Endothelial cell of umbilical vein (primary cell): ENCODE measurements at places on chromosomes 2 and 18.

- no peak for DNase-seq
Measured at GRCh38 chr2:167834707-167835106, 412.7 kb downstream of the STK39 start.

DNA sequence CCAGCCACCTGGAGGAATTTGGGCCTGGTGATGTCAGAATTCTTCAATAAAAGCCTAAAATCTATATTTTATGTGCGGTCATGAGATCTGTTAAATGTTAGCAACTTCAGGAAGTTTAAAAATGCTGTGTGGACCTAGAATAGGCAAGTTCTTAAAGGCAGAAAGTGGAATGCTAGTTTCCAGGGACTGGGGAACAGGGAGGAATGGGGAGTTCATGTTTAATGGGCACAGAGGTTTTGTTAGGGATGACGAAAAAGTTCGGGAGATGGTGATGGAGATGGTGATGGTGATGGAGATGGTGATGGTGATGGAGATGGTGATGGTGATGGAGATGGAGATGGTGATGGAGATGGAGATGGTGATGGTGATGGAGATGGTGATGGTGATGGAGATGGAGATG is 9.2 kb downstream of the TYMS start:
- no peak for DNase-seq

DNA sequence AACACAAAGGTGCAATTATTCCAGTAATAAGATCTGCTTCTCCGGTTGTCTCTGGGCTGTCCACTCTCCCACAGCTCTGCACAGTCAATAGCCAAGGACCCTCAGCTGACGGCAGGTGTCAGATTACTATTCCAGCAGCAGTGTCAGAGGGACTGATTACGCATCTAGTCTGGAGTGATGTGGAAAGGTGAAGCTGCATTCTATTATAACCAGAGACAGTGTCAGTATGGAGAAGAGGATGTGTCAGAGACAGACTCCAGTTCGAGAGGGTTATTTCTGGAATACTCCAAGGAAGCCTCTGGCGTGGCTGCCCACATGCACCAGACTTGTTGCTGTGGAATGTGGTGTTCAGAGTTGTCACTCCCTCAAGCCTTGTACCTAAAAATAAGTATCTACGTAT is 163.6 kb upstream of the TMEM200C start:
- DNase-seq, result no peak

GRCh38 chr2:239259603-239260298 is 141.1 kb downstream of the HDAC4 start:
- DNase-seq, result no peak

DNA sequence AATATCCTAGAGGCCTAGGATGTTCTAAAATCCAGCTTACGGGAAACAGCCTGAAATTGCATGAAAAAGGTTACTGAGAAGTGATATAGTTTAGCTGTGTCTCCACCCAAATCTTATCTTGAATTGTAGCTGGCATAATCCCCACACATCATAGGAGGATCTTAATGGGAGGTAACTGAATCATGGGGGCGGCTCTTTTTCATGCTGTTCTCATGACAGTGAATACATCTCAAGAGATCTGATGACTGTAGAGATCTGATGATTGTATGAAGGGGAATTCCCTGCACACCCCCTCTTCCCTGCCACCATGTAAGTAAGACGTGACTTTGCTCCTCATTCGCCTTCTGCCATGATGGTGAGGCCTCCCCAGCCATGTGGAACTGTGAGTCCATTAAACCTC is 385.6 kb upstream of the ID2 start:
- no peak for DNase-seq

GRCh38 chr2:194253528-194254259 is 1403.3 kb upstream of the SLC39A10 start:
- DNase-seq, result no peak

DNA sequence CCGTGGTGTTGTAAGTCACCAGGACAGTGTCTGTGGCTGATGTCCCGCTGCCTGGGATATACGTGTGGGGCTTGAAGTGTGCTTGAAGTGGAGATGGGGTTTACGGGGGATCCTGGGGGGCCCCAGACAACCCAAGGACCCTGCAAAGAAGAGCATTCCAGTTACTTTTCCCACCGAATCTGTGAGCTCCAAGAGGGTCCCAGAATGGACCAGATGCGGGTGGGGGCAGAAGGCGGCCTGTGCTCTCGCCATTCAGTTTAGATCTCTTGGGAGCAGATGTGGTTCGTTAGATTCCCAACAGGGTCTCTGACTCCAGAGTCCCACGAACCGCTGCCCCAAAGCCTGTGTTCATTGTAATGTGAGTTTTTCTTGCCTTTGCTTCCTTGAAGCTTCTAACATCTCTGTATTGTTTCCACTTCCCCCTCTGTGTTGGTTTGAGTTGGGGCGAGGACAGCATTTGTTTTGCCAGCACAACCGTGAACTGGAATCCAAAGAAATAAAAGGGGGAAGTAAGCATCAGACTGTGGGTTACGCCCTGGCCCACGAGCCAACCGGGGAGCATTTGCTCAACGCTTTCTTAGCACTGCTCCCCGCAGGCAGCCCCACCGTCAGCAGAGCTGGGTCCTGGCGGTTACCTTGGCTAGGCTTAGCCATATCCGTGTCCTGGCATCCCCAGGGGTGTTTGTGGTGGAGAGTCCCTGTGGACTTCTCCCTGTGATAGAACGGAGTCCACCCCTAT is 92.1 kb downstream of the SH3BP4 start:
- no peak for DNase-seq

DNA sequence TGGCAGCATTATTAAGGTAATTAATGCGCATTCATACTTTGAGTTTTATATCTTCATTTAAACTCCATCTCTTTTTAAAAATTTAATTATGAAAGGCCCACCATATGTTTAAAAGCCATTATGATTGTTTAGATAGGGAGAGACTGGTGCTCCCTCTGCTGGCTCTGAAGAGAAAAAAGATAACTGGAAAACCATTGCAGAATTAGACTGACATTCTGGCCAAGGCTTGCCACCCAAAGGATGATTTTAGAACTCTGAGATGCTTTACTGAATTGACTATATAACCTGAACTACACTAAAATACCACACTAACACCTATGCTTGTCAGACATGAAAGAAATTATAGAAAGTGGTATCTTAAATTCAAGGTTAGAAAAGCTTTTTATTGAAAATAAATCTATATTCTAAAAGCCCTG is 127.6 kb upstream of the SPOPL start:
- peak; percentile 57 for DNase-seq

DNA sequence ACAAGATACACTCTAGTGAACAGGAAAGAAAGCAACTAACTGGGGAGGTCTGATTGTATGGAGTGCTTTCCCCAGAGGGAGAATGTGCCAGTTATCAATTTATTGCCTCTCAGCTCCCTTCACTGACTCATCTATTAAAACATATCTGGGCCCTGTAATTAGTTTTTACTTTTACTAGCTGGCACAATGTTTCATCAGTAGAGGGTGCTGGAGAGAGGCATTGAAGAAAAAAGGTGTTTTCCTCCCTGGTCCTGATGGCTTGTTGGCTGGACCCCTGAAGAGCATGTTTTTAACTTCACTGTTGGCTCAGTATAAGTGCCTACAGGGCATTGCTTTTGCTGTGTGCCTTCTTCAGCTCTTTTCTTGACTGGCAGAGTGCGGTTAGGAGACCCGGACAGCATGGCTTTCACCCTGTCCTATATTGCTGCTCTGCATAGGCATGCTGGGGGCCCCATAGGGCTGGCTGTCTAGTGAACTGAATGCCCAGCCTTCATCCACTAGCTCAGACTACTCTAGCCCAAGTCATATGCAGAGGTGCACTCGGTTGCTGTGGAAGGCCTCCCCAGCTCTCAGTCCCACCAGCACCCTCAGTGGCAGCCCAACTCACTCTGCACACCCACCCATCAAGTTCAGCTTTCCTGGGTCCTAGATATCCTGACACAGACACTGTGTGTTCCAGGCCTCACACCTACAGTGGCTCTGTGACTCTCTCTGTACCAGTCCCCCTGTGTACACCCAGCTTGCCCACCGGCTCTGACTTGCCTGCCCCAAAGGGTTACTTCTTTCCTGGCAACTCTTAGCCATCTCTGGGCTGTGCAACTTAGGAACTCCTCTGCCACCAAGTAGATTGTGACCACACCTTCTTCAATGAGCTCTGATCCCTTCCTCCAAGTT is 62.3 kb upstream of the ACYP2 start:
- no peak for DNase-seq

- no peak for DNase-seq
Measured at GRCh38 chr2:127597046-127597983, 48.6 kb upstream of the GPR17 start.

DNA sequence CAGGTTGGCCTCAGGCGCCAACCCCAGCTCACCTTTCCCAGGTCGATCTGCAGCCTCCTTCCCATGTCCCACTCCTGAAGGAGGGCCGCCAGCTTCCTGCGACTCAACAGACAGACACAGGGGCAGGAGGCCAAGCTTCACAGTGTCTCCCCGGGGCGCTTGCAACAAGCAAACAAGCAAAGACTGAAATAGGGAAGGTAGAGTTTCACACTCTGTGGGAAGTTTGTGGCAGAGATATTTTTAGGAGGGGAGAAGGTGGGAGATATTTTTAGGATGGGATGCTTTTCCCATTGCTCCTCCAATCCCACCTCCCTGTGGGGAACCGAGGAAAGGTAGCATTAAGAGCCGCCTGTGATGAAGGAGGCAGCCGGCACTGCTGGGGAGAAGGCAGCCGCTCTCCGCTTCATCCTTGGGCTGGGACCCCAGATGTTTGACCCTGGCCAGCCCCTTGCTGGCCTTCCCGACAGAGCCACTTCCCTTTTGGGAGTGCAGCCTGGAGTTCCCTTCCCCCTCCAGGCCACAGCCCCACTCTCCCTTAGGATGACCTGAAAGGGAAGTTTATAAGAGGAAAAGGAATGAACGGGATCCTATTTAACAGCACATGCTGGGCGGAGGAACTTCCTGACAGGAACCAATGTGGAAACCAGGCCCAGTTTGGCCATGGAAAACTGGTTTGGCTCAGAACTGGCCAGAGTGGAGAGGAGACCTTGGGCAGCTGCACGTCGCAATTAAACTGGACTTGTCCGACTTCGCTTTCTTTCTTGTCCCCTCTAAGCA is 142.2 kb upstream of the SMAD2 start:
- DNase-seq, result no peak

GRCh38 chr2:237765875-237766274 is 32.7 kb upstream of the RBM44 start:
- no peak for DNase-seq

- DNase-seq, result no peak
Measured at GRCh38 chr2:128092656-128093055, 1.7 kb downstream of the UGGT1 start.

- DNase-seq, result peak; percentile 20
Measured at GRCh38 chr2:30862054-30862651, 54.9 kb upstream of the CAPN13 start.

DNA sequence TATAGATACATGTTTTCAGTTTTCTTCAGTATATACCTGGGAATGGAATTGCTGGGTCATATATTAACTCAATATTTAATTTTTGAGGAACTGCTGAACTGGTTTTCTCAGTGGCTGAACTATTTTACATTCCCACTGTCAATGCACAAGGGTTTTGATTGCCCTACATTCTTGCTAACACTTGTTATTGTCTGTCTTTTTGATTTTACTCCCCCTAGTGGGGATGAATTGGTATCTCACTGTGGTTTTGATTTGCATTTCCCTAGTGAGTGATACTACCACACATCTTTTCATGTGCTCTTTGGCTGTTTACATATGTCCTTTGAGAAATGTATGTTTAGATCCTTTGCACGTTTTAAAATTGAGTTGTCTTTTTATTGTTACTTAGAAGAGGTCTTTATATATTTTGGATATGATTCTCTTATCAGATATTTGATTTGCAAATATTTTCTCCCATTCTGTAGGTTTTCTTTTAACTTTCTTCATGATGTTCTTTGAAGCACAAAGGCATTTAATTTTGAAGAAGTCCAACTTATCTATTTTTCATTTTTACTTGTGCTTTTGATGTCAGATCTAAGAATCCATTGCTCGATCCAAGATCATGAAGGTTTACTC is 36.2 kb downstream of the ASB1 start:
- peak; percentile 63 for DNase-seq

- no peak for DNase-seq
Measured at GRCh38 chr2:236932831-236933361, 152.8 kb upstream of the COPS8 start.

DNA sequence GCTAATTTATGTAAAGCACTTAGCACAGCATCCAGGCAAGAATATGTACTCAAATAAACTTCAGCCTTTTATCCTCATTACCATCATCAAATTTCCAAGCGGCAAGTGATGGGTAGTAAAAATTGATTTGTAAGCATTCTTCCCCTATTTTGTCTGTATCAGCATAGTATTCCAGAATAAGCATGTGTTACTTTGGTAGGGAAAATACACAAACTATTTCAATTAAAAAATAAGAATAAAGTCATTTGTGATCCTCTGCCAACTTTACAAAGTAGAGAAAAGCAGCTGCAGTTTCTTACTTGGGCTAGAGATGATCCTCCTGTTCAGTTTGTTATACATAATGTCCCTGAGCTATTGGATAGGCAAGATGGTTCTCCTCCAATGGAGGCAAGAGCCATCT is 493.2 kb downstream of the ZEB2 start:
- no peak for DNase-seq

GRCh38 chr18:37636831-37637477 is 71.4 kb upstream of the CELF4 start:
- no peak for DNase-seq

DNA sequence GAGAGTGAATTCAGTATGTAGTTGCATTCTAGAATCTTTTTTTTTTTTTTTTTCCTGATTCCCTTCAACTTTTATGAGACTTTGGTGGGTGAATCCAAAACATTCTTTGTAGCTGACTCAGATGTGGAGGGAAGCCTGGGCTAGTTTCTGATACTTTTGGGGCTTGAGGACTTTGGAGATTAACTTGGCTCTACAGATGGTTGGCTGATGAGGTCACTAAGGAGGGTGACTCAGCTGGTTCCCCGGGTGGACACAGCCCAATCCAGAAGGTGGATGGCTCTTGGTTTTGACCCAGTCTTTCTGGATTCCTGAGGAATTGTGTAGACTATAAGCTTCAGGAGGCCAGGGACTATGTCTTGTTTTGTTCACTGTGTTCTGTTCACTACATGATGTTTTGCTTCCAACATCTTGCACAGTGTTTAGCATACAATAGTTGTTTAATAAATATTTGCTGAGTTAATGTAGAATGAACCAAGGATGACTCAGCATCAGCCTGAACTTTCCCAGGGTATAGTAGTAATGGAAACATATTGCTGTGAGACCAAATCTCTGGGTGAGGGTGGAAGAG is 30.5 kb downstream of the LAMA3 start:
- DNase-seq, result peak; percentile 88

- DNase-seq, result peak; percentile 87
Measured at GRCh38 chr2:98412751-98413458, 31.8 kb upstream of the INPP4A start.

DNA sequence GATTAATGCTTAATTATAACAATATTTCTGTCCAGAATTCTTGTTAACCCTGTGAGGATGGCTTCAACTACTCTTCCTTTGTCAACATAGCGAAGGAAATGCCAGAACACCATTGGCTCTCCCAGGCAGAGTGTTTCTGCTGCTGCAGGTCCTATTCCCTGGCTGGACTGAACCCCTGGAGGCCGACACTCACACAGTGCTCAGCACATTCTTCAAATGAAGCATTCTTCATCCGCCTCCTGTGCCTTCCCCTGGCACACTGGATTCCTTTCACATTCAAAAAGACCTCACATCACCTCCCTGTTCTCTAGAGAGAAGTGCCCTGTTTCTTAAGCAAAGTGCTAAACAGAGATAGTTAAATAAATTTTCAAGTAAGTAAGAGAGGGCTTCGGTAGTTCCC is 187.3 kb upstream of the MSH6 start:
- no peak for DNase-seq
